ENCODE measurements at places on chromosomes 4 and X.

DNA sequence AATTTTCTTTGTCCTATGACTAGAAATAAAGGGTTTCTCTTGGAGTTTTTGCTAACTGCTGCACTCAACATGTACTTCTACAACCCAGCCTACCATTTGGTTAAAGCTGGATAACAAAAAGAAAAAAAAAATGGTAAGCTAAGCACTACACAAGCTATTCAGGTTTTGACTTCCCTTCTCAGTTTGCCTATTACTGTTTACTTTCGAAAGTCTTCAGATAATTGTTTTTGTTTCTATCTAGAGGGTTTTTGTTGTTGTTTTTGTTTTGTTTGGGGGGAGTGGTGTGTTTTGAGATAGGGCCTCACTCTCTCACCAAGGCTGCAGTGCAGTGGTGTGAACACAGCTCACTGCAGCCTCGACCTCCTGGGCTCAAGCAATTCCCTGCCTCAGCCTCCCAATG, 46.6 kb downstream of the CLOCK start:
- DNase-seq = no peak

- DNase-seq = no peak
Measured at GRCh38 chr4:38930204-38930603, 62.6 kb downstream of the FAM114A1 start.

GRCh38 chrX:46263494-46263893, 281.7 kb downstream of the ZNF674 start:
- DNase-seq = no peak

- no peak for DNase-seq
Measured at GRCh38 chr4:93646233-93646930, 182.2 kb upstream of the ATOH1 start.
